Stomach (tissue), 19 donors: ENCODE measurements at places on chromosomes 16 and 17.

- no peak for DNase-seq
These were observed 37.3 kb upstream of the ANKFY1 start for GRCh38 chr17:4301066-4301465.

GRCh38 chr16:57565461-57565860 is 23.0 kb downstream of the ADGRG5 start:
- DNase-seq = no peak

GRCh38 chr16:17757808-17758207 is 287.0 kb upstream of the XYLT1 start:
- no peak for DNase-seq

DNA sequence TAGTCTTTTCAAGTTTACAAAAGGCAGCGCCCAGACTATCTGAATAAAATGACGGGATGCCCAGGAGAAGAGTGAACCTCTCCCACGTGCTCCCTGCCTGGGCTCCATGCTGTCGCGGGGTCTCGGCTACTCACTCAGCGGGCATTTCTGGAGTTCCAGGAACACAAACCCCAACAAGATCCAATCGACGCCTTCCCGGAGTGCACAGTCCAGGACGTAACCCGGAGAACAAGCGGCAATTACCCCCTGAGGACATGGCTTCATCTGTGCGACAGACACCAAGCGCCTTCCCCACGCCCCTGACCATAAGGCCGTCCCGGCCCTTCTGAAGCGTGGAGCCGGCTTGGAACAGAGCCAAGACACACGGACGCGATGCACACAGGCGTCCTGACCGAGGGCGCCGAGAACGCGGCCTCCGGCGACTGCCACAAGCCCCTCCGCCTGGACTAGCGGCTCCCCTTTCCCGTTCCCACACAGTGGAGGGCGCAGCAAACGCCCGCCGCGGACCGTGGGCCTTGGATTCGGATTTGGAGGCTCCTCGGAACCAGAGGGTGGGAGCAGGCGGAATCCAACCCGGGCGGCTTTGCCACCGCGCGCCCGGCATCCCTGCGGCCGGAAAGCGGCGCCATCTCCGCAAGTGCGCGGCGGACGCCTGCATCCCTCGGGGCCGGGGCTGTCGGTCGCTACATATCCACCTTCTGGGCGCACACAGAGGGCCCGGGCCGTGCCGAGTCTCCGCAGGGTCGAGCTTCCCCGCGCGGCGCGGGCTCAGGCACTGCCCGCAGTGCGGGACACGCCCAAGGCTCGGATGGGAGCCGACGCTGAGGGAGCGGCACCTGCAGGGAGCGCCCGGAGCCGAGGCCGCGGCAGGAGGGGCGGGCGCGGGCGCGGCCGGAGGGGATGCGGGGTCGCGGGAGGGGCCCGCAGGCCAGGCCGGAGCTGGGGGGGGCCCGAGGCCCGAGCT is 725 bp downstream of the ABCA3 start:
- DNase-seq = peak; percentile 76

- DNase-seq = peak; percentile 50
These were observed 44.2 kb downstream of the WDR45B start for GRCh38 chr17:82603981-82604448.

DNA sequence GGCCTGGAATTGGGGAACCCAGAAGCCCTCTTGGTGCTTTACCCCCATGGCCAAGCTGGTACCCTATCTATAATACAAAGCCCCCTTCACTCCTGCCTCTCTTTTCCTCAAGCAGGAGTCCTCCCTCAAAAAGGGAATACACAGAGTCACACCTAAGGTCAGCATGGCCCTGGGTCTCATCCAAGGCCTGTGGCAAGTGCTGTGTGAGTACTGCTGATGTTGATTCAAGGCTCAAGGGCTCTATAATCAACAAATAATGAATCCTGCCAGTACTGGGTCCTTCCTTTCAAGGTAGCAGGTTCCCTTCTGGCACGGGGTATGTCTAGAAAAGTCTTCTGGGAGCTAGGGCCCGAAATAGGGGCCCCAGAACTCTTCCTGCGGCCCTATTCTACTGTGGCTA is 187.3 kb downstream of the CYB561 start:
- no peak for DNase-seq

- DNase-seq = no peak
These were observed 65.2 kb upstream of the ZNF469 start for GRCh38 chr16:88317613-88317965.

DNA sequence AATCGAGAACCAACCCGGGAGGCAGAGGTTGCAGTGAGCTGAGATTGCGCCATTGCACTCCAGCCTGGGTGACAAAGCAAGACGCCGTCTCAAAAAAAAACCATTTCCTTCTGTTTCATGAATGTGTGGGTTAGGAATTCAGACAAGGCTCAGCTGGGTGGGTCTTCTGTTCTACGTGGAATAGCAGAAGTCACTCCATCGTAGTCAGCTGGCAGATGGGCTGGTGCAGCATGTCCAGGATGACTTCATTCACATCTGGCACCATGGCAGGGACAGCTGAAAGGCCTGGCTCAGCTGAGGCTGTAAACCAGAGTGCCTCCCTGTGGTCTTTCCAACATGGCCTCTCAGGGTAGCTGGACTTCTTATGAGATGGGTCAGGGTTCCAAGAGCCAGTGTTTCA is 89.0 kb downstream of the C17orf67 start:
- DNase-seq = no peak

GRCh38 chr17:40547079-40547784 is 18.0 kb downstream of the CCR7 start:
- peak; percentile 83 for DNase-seq

GRCh38 chr17:76947309-76947708 is 79.1 kb downstream of the MGAT5B start:
- no peak for DNase-seq

DNA sequence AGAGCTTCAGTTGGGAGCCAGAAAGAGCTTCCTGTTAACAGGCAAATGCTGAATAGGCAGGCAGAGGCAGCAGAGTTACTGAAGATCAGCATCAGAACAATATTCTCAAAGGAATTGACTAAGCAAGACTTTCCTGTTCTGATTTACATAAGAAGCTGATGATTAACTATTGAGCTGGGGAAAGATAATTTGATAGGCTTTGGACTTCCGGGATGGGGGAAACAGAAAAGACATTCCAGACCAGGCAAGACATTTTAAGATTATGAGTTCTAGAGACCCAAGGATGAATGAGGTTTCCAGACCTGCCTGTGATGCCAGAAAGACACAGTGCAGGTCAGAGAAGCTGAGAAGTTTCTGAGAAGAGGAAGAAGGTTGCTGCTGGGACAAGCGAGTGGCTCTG is at the start of gene CES5A:
Gene CES5A (minus strand): TSS at position 101 of the 400 bp plus-strand sequence. CDS start 152 bp downstream, outside the sequence.
- no peak for DNase-seq

DNA sequence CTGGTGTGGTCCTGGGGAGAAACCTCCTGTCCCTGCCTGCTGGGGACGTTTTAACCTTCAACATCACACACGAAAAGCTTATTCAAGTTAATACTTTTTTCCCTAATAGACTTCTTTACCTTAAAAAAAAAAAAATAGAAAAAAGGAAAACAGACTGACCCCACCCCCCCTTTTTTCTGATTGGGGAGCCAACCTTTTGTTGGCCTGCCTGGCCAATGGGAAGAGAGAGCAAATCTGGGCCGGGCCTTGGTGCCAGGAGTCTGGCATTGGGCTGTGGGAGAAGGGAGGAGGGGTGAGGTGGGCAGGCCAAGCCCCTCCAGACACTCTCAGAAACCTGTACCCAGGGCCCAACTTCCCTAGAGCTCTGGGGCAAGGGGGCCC is 3.0 kb downstream of the CBX8 start:
- DNase-seq = no peak

- DNase-seq = no peak
These were observed 148.9 kb downstream of the ITFG1 start for GRCh38 chr16:47311738-47312505.

DNA sequence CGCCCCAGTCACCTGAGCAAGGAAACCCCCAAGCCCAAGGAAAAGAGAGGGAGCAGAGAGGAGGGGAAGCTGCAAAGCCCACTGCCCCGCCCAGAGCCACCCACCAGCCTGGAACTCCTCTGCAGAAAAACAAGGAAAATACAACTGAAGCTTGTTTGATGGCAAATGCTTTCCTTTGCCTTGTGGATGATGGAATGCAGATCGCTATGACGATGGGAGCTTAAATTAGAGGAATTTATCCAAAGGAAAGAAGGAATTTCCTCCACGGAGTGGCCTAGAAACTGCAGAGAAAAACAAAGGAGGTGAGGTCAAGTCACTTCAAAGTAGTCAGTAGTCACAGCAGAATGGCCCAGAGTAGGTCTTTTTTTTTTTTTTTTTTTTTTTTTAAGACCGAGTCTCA is 31.5 kb upstream of the ASGR2 start:
- DNase-seq = no peak

DNA sequence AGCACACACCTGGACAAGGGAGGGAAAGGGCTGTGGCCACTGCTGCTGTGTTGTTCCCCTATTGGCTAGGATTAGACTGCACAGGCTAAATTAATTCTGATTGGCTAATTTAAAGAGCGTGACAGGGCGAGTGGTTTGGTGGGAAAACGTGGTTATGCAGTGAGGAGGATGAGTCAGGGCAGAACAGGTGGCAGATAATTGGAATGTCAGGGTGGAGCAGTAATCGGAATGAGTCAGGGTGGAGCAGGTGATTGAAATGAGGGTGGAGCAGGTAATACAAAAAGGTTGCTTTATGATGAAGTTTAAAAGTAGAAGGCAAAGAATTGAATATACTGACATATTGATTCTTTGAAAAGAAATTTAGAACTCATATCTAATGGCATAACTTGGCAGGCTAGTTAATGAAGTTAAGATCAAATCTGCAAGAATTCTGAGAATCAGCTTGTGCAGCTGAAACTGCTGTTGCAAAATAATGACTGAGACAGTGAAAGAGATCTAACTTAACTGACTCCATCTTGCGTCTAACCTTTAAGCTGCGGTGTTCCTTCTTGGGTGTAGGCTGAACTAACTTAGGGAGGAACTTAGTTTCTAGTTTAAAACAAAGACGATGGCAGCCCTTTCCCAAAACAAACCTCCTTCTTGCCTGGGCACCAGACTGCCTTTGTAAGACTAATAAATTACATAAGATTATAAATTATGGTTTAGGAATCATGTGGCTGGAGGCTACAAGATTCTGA is 174.3 kb downstream of the UTP18 start:
- DNase-seq = no peak

- DNase-seq = no peak
These were observed 50.6 kb downstream of the SPECC1 start for GRCh38 chr17:20059728-20060188.

DNA sequence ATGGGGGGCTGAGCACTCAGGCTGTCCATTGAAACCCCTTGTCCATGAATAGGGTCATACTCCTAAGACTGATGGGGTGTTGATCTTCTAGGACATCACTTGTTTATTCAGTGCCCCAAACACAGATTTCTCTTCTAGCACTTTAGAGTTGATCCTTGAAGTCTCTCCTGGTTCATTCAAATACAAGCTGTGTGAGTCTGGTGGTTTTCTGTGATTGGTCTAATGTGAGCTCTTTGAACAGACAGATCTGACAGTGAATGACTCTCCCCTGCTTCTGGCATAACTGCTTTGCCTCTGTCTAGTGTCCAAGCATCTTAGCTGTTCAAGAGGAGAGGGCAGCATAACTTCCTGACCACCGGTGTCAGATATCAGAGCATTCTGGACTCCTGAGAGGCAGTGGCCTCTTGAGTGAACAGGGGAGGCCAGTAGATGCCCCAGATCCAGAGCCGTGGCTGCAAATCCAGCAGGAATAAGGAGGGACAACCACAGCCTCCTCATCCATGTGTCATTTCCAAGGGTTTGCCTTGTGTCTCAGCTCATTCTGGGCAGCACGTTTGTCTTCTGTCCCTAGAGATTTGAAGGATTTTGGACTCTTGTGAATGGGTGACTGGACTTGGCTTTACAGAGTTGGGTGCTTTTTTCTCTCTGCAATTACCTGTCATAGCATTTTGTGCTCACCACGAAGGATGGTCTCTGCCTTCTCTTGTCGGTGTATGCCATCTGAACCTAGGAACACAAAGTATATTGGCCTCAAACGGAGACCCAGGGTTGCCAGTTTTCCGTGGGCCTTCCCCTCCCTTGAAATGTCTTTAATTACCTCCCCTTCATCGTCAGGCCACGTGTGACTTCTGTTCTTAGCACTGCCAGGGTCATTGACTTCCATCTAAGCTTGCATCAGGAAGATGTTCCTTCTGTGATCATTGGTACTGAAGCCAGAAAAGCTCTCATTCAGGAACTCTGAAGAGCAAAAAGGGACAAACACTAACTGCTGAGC is 13.9 kb upstream of the CLEC18C start:
- no peak for DNase-seq

- DNase-seq = peak; percentile 14
These were observed 23.7 kb upstream of the MED9 start for GRCh38 chr17:17453088-17453487.

GRCh38 chr17:66625311-66625767 is 209.6 kb upstream of the CACNG5 start:
- no peak for DNase-seq

DNA sequence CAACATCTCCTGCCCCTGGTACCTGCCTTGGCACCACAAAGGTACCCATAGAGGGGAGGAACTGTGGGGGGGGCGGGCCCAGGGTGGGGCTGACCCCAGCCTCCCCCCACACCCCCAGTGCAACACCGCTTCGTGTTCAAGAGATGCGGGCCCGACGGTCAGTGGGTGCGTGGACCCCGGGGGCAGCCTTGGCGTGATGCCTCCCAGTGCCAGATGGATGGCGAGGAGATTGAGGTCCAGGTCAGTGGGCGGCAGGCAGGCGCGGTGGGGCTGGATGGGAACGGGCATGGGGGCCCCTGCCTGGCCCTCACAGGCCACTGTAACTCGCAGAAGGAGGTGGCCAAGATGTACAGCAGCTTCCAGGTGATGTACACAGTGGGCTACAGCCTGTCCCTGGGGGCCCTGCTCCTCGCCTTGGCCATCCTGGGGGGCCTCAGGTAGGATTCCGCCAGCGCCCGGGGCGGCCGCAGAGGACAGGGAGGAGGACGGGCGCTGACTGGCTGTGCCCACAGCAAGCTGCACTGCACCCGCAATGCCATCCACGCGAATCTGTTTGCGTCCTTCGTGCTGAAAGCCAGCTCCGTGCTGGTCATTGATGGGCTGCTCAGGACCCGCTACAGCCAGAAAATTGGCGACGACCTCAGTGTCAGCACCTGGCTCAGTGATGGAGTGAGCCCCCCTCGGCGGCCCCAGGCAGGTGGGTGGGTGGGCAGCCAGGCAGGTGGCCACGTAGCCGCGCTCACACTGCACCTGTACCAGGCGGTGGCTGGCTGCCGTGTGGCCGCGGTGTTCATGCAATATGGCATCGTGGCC is 7.1 kb downstream of the GCGR start:
- no peak for DNase-seq

- no peak for DNase-seq
These were observed 404 bp downstream of the EMC6 start for GRCh38 chr17:3669085-3669347.

GRCh38 chr16:85638695-85639409 is 25.7 kb downstream of the GSE1 start:
- peak; percentile 49 for DNase-seq
